ENCODE measurements at places on chromosomes 7 and 10.

- no peak for DNase-seq
Measured at GRCh38 chr7:50397320-50397970, 52.7 kb downstream of the FIGNL1 start.

- DNase-seq, result no peak
Measured at GRCh38 chr10:89543841-89544240, 8.4 kb upstream of the SLC16A12 start.

DNA sequence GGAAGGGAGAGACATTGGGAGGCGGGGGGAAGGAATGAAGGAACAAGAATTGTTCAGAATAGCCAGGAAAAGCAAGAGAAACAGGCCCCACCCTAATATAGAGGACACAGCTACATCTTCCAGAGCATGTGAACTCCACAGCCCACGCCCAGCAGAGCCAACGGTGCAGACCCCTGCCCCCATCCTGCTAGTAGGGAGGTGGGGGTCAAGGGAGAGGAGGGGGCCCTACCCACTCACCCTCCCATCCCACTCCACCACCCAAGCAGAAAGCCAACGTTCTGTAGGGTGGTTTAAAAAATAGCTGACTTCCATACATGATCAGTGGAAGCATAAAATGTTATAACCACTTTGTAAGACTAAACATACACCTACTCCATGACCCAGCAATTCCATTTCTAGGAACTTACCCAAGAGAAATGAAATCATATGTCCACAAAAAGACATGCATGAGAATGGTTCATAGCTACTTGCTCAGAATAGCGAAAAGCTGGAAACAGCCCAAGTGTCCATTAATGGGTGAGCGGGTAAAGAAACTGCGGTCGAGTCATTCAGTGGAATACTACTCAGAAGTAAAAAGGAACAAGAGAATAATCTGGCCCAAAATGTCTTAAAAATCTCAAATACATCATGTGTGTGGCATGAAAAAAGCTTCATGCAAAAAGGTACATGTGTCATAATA lies 31.8 kb downstream of the CTBP2 start:
- DNase-seq, result no peak

GRCh38 chr7:152414779-152415178 lies 21.0 kb downstream of the KMT2C start:
- DNase-seq, result no peak

DNA sequence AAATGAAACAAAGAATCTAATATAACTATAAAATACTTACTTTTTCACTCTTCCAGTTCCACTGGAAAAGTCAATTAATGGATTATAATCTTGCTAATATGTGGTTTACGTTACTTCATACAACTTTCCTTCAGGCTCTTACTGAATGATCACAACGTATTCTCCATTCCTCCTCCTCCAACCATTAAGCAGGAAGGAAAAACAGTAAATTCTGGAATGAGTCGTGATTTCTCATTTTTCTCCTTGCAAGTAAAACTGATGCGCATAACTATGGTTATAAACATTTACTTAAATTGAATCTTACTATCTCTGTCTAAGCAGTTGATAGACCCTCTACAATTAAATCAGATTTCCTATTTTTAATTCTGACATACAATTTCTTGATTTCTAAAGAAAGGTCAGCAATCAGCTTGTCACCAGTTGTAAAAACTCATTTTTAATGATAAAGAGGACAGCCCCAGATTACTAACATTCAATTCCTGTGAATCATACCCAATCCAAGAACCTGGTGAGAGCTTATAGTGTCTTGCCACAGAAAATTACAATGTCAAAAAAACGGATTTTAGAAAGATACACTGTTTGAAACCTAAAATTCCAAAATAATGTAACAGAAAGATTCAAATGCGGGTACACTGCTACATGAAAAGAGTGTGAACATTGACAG lies 64.3 kb downstream of the EZH2 start:
- no peak for DNase-seq

GRCh38 chr7:16524332-16524731 lies 2.3 kb upstream of the LRRC72 start:
- no peak for DNase-seq

DNA sequence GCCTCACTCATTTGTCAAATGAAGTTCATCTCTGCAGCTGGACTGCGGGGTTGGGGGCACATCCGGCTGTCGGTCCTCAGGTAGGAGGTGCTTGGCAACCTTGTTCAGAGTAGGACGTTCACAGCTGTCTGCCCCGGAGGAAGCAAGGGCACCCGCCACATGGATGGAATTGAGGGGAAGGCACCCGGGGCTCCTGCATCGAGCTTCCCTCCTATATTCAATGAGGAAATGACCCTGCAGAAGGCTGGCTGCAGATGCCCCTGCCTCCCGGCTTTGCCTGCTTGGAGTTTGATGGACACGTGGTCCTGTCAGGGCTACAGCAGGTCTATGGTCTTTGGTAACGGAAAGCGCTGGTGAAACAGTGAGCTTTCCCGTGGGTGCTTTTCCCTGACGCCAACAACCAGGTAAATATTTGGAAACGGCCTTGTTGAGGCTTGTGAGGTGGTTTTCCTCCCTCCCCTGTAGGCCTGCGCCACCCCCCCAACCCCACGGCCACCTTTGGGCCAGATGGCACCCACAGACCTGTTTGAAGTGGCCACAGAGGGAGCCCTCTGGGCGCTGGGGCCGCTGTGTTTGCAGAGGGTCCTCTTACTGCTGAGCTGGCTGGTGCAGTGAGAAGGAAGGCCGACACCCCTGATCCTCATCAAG lies 32.9 kb downstream of the HTRA1 start:
- no peak for DNase-seq

DNA sequence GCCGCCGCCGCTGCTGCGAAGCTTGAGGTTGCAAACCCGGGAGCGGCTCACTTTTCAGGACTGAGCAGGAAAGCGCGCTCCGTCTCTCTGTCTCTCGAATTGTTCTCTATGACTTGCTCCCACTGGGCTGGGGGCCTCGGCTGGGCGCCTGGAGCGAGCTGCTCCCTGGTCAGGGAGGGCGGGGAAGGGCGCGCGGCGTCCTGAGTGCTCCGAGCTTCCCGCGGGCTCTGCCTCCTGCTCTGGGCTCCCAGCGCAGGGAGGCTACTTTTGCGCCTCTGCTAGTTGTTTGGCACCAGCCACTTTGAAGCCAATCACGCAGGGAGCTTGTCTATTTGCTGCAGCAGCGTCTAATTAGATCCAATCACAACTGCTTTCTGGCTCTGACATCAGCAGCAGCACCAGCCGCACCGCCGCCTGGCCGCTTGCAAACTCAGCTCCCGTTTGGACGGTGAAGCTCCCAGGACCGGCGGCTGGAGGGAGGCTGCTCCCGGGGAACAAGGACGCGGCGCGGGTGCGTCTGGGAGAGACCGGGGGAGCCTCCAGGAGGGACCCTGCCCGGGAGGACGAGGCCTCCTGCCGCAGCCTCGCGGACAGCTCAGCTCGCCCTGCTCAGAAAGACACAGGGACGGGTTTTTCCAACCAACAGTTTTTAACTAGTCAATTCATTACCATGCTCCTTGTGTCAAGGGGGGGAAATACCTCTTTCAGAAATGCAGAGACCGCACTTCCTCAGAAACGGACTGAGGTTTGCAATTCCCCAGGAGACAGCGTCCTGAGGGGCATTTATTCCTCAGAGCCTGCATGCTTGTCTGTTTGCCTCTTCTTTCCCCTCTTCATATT lies at the start of gene ADARB2:
Gene ADARB2, minus strand, starts transcription at position 304 of the 840 bp plus-strand sequence.
- DNase-seq, result no peak

- DNase-seq, result no peak
Measured at GRCh38 chr10:61284222-61284890, 168.8 kb downstream of the TMEM26 start.

DNA sequence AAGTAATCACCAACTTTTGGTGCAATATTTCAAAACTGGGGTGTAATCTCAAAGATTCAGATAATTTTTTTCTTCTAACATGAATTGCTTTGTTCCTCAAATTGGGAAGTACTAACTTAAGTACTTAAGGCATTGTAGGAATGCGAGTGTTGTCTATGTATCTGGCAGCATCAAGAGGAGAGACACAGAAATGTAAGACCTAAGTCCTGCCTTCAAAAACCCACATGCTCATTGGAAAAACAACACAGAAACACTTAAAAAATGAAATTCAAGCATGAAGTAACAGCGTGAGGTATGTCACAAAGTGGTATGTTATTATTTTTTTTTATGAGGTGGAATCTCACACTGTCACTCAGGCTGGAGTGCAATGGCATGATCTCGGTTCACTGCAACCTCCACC lies 288.5 kb downstream of the ZEB1 start:
- no peak for DNase-seq

DNA sequence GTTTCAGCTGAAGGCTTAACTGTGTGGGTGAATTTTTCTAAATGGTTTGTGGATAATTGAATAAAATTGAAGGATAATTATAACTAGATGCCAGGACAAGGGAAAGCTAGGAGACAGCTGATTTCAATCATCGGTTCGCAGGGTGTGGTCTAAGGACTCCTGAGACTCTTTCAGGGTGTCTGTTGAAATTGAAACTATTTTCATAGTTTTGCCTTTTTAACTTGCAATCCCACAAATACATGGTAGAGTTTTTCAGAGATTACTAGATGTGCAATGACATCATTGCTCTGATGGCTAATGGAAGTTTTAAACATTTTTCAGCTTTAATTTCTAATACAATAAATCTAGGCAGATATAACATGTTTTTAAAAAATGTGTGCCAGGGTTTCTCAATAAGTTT lies 18.5 kb downstream of the TRUB1 start:
- no peak for DNase-seq

DNA sequence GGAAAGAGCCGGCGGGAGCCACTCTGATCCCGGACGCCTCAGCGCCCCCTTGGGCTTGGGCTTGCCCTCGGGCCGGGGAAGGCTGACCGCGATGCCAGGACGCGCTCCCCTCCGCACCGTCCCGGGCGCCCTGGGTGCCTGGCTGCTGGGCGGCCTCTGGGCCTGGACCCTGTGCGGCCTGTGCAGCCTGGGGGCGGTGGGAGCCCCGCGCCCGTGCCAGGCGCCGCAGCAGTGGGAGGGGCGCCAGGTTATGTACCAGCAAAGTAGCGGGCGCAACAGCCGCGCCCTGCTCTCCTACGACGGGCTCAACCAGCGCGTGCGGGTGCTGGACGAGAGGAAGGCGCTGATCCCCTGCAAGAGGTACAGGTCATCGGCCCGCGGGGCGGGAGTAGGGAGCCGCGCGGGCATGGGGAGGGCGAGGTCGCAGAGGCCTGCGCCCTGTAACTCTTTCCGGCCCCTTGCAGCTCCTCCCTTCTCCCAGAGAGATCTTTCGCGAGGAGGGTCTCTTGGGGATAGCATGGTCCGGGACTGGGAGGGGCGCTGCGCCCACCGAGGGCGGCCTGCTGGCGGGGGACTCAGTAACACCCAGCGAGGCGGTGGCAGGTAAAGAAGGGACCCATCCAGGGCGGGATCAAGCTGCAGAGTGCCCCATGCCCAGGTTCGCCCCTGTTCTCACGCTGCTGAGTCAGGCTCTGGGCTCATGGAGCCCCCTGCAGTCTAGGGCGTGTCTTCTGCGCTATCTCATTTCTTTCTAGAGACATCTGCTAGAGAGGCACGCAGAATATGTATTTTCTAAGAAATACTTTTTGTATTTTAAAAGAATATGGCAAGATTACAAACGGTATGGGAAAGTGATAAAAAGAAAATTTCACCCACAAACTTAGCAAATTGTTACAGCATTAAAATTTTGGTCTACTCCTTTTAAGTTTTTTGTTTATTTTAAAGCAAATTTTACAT lies 687 bp downstream of the EPDR1 start:
- DNase-seq, result no peak

DNA sequence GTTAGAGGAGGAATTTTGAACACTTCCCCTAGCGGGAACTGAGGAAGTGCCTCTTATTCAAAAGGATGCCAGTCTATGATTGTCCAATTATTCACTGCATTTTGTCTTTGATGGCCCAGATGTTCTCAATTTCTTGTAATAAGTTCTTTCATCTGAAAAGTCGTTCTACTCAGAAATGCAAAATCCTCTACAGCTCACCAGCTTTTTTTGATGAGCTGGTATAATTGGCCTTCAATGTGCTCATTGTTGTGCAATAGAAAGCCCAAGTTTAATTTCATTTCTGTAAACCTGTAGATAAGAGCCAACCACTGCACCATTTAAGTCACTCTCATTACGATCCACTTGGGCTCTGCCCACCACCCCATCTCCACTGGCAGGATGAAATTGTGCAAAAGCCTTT lies 978.7 kb upstream of the AUTS2 start:
- no peak for DNase-seq

DNA sequence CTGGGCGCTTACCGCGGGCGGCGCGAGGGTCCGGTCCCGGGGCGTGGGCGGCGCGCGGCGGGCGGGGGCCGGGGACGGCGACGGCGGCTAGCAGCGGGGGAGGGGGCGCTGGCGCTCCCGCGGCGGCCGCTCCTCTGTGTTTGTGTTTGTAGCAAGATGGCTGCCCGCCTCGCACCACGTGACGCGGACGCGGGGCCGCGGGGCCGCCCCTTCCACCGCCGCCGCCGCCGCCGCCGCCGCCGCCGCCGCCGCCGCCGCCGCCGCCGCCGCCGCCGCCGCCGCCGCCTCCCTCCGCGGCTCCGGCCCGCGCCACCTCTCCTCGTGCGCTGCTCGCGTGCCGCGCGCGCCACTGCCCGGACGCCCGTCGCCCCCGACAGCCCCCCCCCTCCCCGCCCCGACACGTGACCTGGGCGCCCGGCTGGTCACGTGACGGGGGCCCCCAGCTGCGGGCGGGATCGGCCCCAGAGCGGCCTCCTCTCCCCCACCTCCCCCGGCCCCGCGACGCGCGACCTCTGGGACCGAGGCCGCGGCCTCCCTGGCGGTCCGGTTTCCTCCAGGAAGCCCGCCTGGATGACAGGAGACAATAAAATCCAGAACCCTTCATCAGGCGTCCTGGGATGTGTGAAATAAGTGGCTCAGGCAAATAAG lies at the start of gene GIGYF1:
Gene GIGYF1, minus strand, starts transcription at position 153 of the 648 bp plus-strand sequence. CDS start 6,012 bp downstream, outside the sequence.
- DNase-seq, result no peak

- no peak for DNase-seq
Measured at GRCh38 chr7:147245274-147245673, 1128.7 kb downstream of the CNTNAP2 start.

GRCh38 chr10:115861864-115862263 lies 411.1 kb downstream of the GFRA1 start:
- no peak for DNase-seq

DNA sequence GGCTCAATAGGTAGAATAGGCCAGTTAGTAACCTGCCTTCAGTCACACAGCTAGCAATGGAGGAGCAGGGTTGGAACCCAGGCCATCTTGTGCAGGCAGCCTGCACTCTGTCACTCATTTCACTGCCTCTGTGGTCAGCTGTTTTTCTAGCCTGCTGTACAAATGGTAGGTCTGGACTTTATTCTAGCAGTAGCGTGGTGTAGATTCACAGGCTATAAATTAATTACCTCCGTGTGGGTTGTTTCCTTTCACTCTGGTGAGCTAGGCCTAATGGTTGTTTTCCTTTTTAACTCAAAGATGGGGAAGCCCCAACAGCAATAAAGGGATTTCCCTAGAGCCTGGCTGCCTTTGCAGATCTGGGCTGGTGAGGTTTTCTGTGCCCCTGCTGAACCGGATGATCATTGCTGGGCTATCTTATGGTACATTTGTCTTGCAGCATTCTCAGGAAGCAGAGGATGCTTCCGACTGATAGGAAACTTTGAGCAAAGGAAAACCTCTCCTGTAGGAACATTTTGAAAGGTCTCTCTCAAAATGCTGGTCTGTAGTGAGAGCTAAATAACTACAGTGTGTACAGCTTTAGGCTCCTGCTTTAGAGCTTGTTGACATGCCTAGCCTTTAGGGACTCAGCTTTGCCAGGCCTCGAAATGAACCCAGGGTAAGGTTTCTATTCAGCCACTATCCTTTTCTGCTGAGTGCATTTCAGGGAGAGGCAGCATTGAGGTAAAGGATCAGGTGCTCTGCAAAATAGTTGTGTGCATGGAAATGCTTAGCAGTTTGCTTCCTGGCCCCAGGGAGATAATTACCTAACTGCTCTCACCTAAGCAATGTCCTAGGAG lies 157.4 kb downstream of the ST7 start:
- DNase-seq, result no peak
